ENCODE measurements at places on chromosomes 12 and 14. TPM values are rescaled to one million over a fixed set of nuclear protein-coding genes. Genes with fewer than 3 reads are reported as not detected.

DNA sequence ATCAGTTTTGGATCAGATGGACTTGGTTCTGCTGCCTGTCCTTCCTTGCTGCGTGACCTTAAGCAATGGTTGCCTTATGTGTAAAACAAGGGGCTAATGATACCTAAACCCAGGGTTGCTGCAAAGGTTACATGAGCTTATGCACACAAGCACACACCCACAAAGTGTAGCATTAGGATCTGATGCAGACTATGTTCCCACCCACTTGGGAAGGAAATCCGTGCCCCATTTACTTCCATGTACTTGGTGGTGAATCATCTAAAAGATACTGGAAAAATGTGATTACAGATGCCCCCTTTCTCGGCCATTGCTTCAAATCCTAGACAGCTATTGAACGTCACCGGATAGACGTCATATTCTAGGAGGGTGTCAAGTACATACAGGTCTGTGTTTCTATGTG, 87.1 kb downstream of the PRKCH start:
- DNase-seq, result no peak

- no peak for DNase-seq
Observed at GRCh38 chr12:56990648-56991318, 15.6 kb downstream of the ZBTB39 start.

DNA sequence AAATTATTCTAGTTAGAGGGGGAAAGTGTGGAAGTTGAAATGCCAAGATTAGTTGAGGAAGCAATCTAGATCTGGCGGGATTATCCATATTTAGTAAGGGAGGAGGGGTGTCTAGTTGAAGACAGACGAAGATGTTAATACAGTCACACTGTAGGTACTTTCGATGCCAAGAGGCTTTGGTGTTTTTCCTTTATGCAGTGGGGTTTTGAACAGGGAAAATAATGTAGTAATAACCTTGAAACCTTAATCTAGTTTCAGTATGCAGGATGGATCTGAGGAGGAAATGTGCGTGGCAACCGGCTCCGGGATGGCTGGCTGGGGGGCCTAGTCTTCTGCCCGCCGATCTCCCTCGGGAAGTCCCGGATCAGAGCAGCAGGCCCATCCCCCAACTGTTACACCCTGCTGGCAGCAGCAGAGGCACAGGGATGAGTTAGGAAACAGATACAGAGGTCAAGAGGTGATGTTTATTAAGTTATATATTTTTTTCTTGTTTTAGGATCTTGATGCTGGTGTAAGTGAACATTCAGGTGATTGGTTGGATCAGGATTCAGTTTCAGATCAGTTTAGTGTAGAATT, 27.4 kb downstream of the MDM2 start:
- DNase-seq, result no peak

GRCh38 chr12:31026202-31026601, 47.5 kb upstream of the DDX11 start:
- DNase-seq, result no peak

The INHBC gene
- not detected for total RNA-seq

The BDKRB2 gene
- total RNA-seq, result 7.4 TPM

Data from fibroblast of the aortic adventitia (primary cell).